Frontal cortex (tissue), 4 donors: ENCODE measurements at places on chromosomes 4 and X.

DNA sequence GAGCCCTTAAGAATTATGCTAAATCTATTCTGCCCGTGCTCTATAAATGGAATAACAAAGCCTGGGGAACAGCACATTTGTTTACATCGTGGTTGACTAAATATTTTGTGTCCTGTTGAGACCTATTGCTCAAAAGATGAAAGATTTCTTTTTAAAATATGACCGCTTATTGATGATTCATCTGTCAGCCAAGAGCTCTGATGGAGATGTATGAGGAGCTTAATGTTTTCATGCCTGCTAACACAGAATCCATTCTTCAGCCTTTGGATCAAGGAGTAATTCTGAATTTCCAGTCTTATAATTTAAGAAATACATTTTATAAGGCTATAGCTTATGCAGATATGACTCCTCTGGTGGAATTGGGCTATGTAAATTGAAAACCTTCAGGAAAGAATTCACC is 271.3 kb upstream of the FAT4 start:
- DNase-seq: no peak

GRCh38 chr4:149203256-149204001 is 612.2 kb downstream of the IQCM start:
- no peak for DNase-seq

- peak; percentile 40 for DNase-seq
These were observed 14.5 kb downstream of the SPACA5 start for GRCh38 chrX:48021026-48021900.

DNA sequence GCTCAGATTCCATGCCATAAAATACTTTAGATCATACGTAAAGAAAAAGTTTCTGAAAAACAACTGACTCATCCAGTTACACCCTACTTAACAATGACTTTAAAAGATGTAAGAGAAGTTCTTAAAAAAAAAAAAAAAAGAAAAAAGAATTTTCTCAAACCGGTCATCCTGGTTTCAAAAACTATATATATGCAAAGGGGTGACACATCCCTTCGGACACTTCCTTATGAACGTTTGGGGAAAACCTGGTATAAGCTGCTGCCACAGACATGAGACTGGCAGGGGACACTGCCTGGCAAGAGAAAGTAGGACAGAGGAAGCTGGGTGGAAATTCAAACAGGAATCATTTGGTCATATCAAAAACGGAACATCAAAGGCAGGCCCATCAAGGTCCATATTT is 81.2 kb upstream of the PRSS48 start:
- DNase-seq: no peak

DNA sequence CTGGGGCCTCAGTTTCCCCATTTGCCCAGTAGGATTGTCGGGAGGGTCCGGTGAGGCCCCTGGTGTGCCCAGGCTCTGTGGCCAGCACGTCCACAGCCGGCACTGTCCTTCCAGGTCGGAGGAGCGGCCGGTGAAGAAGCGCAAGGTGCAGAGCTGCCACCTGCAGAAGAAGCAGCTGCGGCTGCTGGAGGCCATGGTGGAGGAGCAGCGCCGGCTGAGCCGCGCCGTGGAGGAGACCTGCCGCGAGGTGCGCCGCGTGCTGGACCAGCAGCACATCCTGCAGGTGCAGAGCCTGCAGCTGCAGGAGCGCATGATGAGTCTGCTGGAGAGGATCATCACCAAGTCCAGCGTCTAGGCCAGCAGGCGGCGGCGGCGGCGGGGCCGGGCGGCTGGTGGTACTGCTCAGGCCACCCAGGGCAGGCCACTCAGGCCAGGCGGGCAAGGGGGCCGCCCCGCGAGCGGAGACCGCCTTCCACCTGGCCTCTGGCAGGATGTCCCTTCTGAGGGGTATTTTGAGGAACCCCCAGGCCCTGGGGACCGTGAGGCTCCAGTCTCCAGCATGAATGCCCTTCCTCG is 6.7 kb downstream of the MSANTD1 start:
- DNase-seq: no peak

- DNase-seq: no peak
These were observed 1911.4 kb downstream of the STIM2 start for GRCh38 chr4:28772066-28772465.

DNA sequence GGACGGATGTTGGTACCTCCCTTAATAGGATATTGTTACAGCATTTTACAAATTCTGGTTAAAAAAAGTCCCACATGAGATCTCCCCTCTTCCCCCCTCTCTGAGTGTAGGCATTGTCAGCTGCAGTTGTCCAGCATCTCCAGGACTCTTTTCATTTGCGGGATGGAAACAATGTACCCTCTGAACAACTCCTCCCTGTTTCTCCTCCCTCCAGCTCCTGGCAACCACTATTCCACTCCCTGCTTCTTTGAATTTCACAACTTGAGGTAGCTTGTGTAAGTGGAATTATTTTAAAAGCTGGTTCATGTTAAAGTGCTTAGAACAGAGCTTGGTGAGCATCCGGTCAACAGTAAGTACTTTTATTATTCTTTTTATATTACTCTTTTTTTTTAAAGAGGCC is 69.8 kb downstream of the TBL1X start:
- DNase-seq: no peak

DNA sequence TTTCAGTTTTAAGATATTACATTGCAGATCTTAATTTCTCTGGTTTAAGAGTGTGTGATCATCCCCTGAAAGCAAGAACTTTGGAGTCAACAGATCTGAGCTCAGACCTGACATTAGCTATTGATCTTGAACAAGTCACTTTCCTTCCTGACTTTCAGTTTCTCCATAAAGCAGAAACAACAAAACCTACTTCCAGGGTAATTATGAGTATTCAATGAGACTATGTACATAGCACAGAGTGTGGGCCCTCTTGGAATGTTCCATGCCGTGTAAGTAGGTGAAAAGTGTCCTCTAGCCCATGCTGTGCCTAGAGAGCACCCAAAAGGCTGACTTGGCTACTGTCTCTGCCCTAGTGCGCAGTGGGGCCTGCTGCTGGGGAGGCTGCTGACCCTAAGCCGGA is 188.0 kb upstream of the RPL34 start:
- no peak for DNase-seq

DNA sequence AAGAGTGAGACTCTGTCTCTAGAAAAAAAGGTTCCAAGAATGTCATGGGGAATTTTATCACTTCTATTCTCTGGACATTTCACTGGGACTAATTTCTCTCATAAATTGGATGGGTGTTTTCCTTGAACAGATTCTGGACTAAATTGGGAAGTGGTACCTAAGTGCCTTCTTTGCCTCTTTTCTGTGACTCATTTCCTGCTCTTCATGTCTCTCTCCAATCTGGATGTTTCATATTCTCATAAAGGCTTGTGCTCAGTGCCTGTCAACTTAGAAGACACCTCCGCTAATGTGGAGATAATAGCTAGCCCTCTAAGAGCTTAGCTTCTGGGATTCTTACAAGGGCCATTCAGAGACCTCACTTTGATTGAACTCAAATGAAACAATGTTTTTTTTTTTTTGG is 38.0 kb upstream of the IGFBP7 start:
- DNase-seq: no peak

DNA sequence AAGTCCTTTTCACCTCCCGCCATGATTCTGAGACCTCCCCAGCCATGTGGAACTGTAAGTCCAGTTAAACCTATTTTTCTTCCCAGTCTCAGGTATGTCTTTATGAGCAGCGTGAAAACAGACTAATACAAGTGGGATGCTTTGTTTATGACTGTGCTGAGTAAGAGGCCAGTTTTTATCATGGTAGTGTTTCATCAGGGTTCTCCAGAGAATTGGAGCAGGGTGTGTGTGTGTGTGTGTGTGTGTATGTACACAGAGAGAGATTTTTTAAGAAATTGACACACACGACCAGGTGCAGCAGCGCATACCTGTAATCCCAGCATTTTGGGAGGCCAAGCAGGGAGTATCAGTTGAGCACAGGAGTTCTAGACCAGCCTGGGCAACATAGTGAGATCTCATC is 34.6 kb upstream of the SLC2A9 start:
- no peak for DNase-seq

- DNase-seq: peak; percentile 80
These were observed 1.1 kb downstream of the GTPBP6 start for GRCh38 chrX:317424-318067.

- DNase-seq: no peak
These were observed 159.9 kb downstream of the RAP1GDS1 start for GRCh38 chr4:98421111-98421510.

DNA sequence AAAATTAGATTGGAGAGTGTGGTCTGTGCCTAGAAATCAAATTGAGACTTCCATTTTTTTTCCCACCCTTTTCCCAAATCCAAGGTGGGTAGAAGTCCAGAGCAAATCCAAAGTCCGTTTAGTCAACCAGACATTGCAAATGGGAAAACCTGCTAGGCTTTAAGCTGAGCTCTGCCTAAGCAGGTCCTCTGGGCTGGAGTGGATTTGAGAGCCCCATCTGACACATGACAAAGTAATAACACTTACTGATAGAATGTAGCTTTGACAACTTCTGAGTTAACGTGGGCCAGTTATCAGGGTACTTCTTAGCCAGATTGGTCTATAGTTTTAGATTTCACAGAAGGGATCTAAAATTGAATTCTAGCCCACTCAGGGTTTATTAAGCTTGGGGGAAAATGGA is 242.3 kb downstream of the GALNTL6 start:
- DNase-seq: no peak

GRCh38 chrX:37989304-37989703 is 17.0 kb upstream of the SYTL5 start:
- no peak for DNase-seq

DNA sequence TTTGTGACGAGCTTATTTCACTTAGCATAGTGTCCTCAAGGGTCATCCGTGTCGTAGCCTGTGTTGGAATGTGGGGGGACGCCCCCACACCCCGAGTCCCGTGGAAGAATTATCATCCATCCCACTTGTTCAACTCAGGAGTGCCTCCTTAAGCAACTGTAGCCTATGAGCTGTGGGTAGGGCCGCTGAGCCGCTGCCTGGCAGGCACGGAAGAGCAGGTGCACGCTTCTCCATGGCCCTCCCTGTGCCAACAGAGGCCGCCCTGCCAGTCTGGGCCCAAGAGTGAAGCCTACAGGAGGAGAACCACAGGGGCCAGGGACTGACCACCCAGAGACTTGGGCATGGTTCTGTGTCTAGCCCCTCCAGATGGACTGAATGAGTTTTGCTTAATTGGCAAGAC is 2.3 kb upstream of the RGS12 start:
- no peak for DNase-seq

DNA sequence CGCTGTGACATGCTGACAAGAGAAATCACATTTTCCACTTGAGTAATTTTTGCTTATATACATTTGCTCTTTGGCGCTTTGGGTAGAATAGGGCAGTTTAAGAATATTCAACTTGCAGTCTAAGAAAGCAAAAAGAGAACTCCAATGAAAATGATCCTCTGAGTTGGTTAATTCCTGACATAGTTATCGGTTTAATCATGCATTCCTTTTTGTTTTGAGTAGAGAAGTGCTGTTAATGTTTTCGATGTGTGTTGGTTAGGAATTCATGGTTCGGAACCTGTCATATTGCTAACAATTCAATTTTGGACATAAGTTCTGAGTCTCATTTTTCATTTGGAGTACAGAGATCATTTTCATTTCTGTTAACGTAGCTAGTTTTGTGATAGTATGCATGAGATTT is 700.6 kb upstream of the PITX2 start:
- no peak for DNase-seq

GRCh38 chr4:149555146-149555545 is 260.5 kb downstream of the IQCM start:
- DNase-seq: no peak

GRCh38 chr4:184895012-184895695 is 69.4 kb upstream of the ACSL1 start:
- no peak for DNase-seq

- no peak for DNase-seq
These were observed 188.3 kb upstream of the HCCS start for GRCh38 chrX:10922835-10923234.

GRCh38 chr4:4656977-4657376 is 115.1 kb upstream of the STX18 start:
- no peak for DNase-seq

- no peak for DNase-seq
These were observed 190.2 kb upstream of the CPEB2 start for GRCh38 chr4:14812101-14812500.

GRCh38 chrX:120452131-120452530 is 17.0 kb downstream of the LAMP2 start:
- peak; percentile 13 for DNase-seq

GRCh38 chr4:131459430-131460101 is 1689.5 kb upstream of the PCDH10 start:
- no peak for DNase-seq

DNA sequence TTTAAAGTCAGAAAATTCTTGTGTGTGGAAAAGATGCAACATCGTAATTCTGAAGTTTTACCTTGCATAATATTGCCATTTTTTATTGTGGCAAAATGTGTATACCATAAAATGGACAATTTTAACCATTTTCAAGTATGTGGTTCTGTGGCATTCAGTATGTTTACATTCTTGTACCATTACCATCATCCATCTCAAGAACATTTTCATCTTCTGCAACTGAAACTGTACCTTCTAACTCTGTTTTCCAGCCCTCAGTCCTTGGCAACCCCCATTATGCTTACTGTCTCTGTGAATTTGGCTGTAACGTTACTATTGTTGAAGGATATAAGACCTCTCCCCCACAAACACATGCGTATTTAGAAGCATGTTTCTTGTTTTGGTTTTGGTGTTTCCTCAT is 123.2 kb downstream of the BMPR1B start:
- DNase-seq: no peak

DNA sequence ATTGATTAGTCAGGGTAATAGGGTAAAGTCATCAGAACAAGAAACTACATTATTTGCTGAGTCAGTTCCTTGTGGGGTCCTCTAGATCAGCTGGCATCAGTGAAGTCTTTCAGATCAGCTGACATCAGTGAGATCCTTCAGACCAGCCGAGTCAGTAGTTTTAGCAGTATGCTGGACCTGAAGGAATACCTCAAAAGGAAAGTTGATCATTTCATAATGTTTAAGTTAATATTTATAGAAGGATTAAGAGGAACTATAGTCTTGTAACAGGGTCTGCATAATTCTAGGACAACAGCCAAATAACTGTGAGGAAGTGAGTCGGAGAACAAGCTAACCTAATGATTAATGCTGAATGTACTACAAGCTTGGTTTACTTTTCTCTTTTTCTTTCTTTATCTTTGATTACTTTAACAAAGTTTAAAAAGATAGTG is 958 bp upstream of the UGT2B7 start:
- no peak for DNase-seq

- no peak for DNase-seq
These were observed 15.8 kb downstream of the ART3 start for GRCh38 chr4:76090241-76090691.

DNA sequence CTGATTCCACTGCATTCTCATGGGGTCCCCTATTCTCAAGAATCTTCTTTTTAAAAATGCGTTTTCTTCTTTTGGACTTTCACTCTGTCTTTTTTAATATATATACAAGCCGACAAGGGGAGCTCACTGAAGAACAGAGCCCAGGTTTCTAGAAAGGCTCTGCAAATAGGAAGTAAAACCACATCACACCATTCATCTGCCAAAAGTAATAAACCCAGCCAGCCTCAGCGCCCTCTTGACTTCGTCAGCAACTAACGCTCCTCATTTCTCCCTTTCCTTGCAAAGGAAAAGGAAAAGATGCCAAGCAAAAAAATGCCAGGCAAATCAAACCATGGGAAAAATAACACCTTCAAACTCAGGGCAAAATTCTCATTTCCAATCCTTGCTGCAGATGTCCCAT is 136.4 kb downstream of the HHIP start:
- DNase-seq: no peak
